Endothelial cell (in vitro differentiated cells): ENCODE measurements at places on chromosomes 4 and X. TPM values are rescaled to one million over a fixed set of nuclear protein-coding genes. Genes with fewer than 3 reads are reported as not detected.

- H3K4me3 ChIP-seq: no peak overlapping the region
- H3K4me1 ChIP-seq: peaks cover 11% of the 10 kb centered on the region
- H3K27me3 ChIP-seq: peaks cover 3% of the 10 kb centered on the region
- H3K27ac ChIP-seq: no peak overlapping the region
These were observed 335.4 kb downstream of the BCOR start for GRCh38 chrX:39762266-39762841.

DNA sequence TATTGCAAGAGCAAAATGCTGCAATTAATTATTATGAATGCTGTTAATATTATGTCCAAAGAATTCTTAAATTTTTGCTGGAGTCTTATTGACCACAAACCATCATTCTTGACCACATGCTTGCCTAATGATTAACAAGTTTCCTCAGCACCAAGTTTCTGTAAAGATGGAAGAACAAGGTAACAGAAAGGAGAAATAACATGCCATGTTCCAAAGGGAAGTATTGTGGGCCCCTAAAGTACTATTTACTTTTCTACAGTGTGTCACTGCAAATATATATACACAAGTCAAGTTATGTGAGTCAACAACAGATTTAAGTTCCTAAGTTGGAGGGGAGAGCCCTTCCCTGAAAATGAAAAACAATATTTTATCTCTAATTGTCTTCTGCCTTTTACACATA, 20.6 kb downstream of the FAM47E start:
- no peaks in the 10 kb centered on the region for H3K27me3 ChIP-seq
- H3K27ac ChIP-seq: no peak overlapping the region
- no peaks in the 10 kb centered on the region for H3K4me1 ChIP-seq
- no peak for DNase-seq

The AKAP14 gene
- not detected for total RNA-seq

DNA sequence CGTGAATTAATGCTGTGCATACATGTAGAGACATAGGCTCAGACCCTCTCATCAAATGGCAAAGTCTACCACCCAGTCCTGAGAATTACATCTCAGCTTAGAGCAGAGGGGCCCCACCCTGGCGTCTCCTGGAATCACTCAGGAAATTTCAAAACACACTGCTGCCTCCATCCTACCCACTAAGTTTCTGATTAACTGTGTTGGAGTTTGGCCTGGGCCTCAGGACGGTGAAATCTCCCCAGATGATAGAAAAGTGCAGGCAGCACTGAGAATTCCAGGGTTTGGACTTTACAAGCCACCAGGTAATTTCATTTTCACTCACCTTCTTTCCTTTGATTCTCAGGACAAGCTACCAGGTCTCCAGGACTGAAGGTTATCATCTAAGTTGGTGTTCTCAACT, 3.3 kb upstream of the FAM9C start:
- no peaks in the 10 kb centered on the region for H3K36me3 ChIP-seq
- no peaks in the 10 kb centered on the region for H3K27me3 ChIP-seq
- DNase-seq: no peak
- H3K27ac ChIP-seq: no peak overlapping the region
- H3K4me3 ChIP-seq: no peak overlapping the region

- H3K4me3 ChIP-seq: no peak overlapping the region
- peaks cover 3% of the 10 kb centered on the region for H3K27me3 ChIP-seq
- no peak overlapping the region for H3K27ac ChIP-seq
- H3K4me1 ChIP-seq: no peaks in the 10 kb centered on the region
- H3K36me3 ChIP-seq: peaks cover 4% of the 10 kb centered on the region
- DNase-seq: no peak
These were observed 160.7 kb upstream of the NPY2R start for GRCh38 chr4:155047755-155048154.
